ENCODE measurements at places on chromosomes 2 and 18.

DNA sequence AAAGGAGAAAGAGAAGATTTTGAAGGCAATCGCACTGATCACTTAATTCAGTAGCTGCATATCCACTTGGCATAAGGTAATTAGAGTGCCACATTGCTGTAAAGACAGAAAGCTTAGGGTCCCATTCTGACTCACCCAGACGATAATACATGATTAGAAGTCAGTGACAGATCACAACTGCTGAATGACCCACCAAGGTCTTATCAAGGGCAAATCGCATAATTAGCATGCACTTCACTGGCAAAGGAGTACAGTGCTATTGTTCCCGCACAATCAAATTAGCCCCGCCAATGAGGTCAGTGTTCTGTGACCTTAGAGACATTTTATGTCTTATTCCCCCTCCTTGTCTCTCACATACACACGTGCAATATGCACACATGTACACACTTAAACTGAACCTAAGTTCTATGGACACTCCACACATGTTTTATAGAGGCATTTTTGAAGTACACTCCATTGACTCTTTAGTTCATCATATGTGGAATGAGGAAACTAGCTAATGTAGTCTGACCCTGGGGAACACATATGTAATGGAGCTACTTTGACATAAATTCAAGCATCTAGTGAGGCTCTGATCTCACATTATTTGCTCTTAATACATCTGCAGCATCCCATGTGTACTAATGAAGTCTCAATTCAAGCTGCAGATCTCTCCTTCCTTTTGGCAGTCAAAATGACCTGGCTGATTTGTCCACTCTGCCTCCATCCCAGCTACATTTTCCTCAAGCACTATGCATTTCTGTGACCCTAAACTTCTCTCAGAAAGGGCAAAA, 673.8 kb upstream of the FANCL start:
- DNase-seq = no peak

- DNase-seq = no peak
Observed at GRCh38 chr2:165793779-165794535, at the start of gene GALNT3. GALNT3 (minus strand) TSS chr2:165794247; CDS start chr2:165770700, 23,547 bp downstream.

GRCh38 chr2:233816771-233817170, 37.6 kb downstream of the HJURP start:
- DNase-seq = no peak

- peak; percentile 36 for DNase-seq
Observed at GRCh38 chr2:17759805-17760204, 5.9 kb downstream of the GEN1 start.

- no peak for DNase-seq
Observed at GRCh38 chr18:13232971-13233786, 14.6 kb downstream of the LDLRAD4 start.

- DNase-seq = no peak
Observed at GRCh38 chr18:13455471-13455870, 236.9 kb downstream of the LDLRAD4 start.

DNA sequence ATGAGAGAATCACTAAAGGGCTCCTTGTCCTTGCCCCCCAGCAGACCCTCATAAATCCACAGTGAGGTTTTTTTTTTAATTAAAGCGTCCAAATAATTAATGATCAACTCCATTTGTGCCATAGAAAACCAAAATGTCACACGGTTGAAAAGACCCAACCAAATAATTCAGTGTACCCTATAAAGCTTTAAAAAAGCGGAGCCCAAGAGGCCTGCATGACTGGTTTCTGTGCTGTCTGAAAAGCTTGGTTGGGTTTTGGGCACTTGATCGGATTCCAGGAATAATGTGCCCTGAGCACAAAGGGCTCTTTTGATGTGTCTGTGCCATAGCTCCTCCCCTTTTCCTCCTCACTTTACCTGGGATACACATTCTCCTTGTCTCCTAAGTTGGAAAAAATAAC, 523.2 kb downstream of the TNS1 start:
- DNase-seq = no peak

DNA sequence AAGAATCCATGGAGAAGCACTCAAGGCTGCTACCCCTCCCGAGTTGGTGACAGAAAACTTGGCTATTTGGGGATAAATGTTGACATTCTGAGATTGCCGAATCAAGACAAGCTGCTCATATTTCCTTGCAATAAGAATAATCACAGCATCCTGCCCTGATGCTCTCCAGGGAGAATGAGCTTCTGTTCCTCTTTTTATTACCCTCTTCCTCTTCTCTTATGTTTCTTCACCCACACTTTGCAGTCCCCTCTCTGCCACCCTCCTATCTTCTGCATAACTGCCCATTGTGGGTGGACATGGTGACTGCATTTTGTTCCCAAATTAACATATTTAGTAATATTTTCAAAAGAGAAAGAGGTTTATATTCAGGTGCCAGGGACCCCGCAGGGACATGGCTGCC, 11.9 kb upstream of the MSGN1 start:
- no peak for DNase-seq

DNA sequence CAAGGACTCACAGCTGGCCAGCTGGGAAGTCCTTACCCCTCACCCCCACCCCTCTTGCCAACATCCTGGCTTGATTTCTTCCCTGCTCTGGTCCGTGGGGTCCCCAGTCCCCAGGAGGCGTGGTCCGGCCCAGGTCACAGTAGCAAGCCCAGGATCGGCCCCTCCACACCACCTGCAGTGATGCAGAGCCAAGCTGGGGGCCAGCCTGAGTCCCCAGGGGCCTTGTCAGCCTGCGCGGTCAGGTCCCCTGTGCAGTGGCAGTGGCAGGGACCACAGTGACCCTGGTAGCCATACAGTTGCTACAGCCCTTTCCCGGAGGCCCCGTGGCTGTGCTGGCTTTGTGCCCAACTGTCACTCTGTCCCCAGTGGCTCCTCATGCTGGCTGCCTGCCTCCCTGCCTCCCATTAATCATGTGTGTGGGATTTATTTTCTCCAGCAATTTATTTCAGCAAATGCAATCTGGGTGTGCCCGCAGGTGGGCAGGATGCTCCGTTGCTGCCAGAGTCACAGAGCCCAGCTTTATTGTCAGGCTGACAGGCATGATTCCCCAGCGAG, 8.8 kb upstream of the PRSS56 start:
- no peak for DNase-seq

DNA sequence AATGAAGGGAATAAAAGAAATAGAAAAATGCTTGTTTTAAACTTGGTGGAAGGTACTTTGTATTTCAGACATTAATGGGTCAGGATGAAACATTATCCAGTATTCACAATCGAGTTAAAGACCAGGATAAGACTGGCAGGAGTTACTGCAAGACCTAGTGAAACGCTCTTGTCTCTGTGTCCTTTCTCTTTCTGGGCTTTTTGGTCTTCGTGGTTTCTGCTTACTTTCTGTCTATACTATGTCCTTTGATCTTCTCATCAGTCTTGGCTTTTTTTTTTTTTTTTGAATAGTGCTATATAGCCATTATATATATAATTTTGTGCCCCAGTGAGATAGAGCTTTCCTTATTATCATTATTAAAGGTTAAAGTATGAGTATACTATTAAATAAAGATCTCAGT, 42.1 kb upstream of the GAREM2 start:
- no peak for DNase-seq

- DNase-seq = peak; percentile 13
Observed at GRCh38 chr18:44729631-44730101, 49.0 kb downstream of the SETBP1 start.

- no peak for DNase-seq
Observed at GRCh38 chr2:144350151-144350802, 169.6 kb downstream of the ZEB2 start.

DNA sequence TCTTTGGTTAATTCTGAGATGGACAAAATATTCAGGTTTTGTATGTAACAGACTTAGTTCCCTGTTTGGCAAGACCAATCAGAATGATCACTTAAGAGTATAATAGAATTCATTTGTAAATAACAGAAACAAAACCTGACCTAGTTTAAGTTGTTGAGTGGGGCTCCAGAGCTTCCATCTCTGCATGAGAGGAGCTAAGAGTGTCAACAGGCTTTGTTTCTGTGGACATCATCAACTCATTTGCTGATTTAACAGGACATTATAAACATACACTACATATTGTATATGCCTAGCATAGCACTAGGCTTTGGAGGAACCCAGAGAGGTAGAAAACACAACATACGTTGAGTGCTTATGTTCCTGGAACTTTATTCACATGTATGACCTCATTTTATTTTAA, 75.3 kb upstream of the TRIB2 start:
- no peak for DNase-seq

- DNase-seq = no peak
Observed at GRCh38 chr2:212531499-212531898, 7.1 kb downstream of the ERBB4 start.

DNA sequence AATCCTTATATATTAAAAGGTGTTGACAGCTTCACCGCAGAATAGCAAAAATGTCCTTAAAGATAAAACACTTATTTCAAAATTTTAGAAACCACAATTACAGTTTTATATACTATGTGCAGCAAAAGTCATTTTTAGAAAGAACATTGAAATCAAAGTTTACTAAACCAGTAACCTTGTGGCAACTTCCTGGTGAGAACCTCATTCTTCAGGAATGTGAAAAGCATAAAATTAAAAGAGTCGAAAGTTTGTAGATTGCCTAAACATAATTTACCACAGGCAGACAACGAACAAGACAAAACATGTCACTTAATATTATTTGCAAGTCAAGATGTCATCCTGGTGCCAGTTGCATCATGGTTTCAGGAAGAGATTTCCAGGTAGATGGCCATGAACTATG, 108.3 kb upstream of the NRP2 start:
- DNase-seq = peak; percentile 25

- DNase-seq = peak; percentile 16
Observed at GRCh38 chr2:38515155-38516074, 87.3 kb downstream of the HNRNPLL start.

- no peak for DNase-seq
Observed at GRCh38 chr18:3248062-3248657, 559 bp downstream of the MYL12A start.

- DNase-seq = no peak
Observed at GRCh38 chr2:68214381-68214780, 38.0 kb downstream of the PPP3R1 start.

GRCh38 chr2:7026742-7027141, 109.5 kb downstream of the RNF144A start:
- DNase-seq = no peak

- no peak for DNase-seq
Observed at GRCh38 chr18:77896586-77897252, 647.1 kb downstream of the GALR1 start.

- no peak for DNase-seq
Observed at GRCh38 chr2:240921995-240922244, 15.8 kb downstream of the CROCC2 start.

GRCh38 chr2:235444101-235444597, 49.7 kb upstream of the AGAP1 start:
- no peak for DNase-seq

DNA sequence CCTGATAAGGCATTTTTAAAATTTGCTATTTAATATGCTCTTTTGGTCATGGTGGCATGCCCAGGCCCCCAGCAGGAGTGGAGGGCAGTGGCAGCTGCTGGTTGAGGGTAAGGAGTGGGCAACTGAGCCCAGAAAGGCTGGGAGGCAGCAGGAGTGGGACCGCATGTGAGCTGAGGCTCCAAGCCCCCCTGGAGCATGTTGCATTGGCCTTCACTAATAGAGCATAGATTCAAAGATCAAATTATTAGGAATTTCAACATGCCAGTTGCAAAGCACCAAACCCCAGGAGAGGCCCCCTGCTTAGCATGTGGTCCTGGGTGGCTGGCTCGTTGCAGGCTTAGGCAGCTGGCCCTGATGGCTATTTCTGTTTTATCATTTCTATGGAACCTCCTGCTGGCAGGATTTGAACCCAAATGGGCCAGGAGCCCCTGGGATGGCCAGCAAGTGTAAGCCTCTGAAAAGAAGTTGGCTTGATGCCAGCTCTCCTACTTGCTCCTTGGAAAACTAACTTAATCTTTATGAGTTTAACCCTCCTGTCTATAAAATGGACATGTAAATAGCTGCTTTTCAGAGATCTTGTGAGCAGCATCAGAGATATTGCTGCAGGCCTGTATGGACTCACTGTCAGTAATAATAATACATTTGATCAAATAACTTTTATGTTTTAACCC, 42.1 kb upstream of the TMEM131 start:
- DNase-seq = no peak

- no peak for DNase-seq
Observed at GRCh38 chr2:44246436-44246835, 28.8 kb upstream of the SLC3A1 start.

DNA sequence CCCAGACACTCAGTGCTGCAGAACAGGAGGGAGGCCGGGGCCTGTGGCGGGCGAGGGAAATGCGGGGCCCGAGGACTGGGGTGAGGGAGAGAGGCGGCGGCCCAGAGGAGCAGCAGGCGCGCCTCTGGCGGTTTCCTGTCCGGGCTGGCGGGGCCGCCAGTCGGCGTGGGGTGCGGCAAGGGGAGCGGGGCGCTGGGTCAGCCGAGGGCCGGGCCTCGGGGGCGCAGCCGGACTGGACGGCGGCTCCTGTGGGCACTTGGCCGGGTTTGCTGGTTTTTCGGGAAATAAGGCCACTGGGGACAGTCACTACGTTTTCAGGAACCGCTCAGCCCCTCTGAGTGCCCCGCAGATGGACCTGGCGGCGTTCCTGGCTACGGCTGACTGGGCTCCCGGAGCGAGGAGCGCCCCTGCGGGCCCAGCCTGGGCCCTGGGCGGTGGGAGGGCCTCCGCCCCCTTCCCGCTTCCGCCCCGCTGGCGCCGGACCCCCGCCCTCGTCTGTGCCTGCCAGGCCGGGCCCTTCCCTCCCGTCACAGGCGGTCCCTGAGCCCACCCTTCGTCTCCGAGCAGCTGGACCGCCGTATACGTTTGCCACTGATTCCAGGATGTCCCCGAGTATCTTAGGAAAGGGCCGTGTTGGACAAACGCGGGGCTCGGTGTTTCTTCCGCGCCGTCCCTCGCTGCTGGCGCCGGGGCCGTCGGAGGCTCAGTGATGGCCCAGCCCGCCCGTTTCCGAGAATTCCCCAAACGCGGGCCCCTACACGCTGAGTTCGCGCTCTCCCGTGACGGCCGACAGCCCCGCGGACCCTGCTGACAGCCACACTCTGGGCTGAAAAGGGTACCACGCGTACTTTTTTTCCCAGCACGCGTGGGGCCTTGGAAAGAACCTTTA, 84.6 kb downstream of the FAM210A start:
- no peak for DNase-seq

DNA sequence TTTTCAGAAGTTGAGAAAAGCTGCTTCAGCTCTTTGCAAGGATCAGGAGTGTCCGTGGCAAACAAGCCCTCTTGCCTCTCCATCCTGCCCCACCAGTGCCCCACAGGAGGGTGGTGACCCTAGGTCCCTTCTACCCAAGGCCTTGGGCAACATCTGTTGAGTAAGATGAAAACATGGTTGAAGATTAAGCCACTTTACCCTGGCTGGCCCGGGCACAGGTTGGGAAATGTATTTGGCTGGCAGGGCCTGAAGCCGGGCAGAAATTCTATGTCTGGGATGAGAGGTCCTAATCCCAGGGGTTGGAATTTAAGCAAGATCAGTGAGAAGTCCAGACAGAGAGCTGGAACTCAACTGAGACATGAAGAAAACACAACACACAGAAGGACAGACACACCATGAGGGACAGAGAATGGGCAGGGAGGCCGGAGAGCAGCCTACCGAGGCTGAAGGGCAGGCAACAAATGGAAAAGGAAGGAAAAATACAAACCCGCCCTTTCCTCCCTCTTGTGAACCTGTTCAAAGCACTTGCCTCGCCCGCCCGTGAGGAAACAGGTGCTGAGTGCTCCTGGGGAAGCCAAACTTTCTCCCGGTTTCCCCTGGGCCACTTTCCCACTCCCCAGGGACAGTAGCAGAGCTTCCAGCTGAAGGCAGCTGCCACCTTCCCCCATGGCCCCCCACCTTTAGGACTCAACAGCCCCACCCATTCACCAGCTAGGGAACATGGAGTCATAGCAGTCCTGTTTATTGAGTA, 86.1 kb downstream of the TNS1 start:
- no peak for DNase-seq

- DNase-seq = no peak
Observed at GRCh38 chr2:182610231-182610630, 105.8 kb upstream of the DNAJC10 start.
